Kidney glomerular epithelial cell (primary cell): ENCODE measurements at places on chromosomes 7 and 10.

- DNase-seq: no peak
These were observed 115.4 kb downstream of the MLLT10 start for GRCh38 chr10:21649454-21649872.

GRCh38 chr10:91411621-91412020 is 1.5 kb downstream of the HECTD2 start:
- DNase-seq: no peak

- DNase-seq: no peak
These were observed 153.6 kb downstream of the ARHGAP21 start for GRCh38 chr10:24569828-24570657.

- DNase-seq: no peak
These were observed 48.2 kb downstream of the EZH2 start for GRCh38 chr7:148835854-148836253.

- no peak for DNase-seq
These were observed 27.1 kb downstream of the MDH2 start for GRCh38 chr7:76074972-76075370.

DNA sequence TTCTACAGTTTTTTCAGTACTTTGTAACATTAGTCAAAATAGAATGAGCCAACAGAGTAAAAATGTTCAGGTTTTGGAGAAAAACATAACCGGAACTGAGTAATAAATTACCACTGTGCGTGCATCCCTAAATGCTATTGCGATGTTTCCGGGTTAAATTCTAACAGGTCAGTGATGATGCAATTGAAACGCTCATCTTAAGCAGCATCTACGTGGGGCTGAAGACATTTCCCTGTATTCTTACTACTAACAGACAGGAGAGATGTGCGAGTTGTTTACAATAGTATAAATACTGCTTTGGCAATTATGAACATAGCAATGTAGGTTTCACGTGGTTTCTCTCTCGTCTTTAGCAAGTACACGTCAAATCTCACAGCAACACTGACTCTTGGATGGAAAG is 149.4 kb downstream of the USP6NL start:
- no peak for DNase-seq

DNA sequence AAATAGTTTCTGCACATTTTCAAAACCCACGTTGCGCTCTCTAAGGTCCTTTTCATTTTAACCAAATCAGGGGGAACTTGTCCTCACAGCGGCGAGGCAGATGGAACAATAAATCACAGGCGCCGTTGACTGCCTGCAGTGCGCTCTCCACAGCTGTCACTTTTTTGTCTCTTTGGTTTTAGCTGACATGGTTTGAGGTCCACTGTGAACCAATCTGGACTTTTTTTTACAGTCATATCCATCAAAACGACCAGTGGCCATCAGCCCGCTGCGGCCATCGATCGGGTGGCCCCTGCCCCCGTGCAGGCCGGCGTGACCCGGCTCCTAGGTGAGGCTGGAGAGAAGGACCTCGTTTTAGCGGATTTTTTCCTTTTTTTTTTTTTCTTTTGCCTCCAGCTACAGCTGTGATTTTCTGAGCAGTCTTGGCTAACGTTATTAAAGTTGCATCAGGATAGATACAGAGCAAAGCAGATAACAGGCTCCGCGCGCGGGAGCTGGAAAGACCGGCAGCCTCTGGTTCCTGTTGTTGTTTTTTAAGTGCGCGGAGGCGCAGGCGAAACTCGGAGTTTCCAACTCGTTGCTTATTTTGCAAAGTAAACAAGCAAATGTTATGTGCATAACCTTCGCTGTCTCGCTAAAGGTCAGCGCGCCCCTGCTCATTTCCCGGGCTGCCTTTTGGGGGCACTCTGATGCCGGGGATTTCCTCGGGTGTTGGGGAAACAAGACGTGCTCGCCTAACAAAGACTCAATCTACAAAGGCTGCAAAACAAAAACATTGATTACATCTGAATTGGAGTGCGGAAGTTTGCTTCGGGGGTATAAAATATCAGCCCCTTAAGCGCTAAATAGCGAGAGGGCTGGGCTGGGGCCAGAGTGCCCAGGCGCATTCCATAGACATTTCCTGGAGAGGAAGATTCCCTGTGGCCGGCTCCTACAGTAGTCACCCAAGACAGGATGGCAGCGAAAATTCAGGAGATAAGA is 414.8 kb upstream of the MKI67 start:
- DNase-seq: no peak

- DNase-seq: no peak
These were observed 41.7 kb upstream of the DUSP5 start for GRCh38 chr10:110456046-110456445.

- DNase-seq: no peak
These were observed 30.6 kb downstream of the AVL9 start for GRCh38 chr7:32525839-32526238.

- peak; percentile 71 for DNase-seq
These were observed 162.9 kb downstream of the ZNF33B start for GRCh38 chr10:42475168-42476098.

GRCh38 chr7:112481833-112482670 is 1.3 kb downstream of the LSMEM1 start:
- peak; percentile 54 for DNase-seq

DNA sequence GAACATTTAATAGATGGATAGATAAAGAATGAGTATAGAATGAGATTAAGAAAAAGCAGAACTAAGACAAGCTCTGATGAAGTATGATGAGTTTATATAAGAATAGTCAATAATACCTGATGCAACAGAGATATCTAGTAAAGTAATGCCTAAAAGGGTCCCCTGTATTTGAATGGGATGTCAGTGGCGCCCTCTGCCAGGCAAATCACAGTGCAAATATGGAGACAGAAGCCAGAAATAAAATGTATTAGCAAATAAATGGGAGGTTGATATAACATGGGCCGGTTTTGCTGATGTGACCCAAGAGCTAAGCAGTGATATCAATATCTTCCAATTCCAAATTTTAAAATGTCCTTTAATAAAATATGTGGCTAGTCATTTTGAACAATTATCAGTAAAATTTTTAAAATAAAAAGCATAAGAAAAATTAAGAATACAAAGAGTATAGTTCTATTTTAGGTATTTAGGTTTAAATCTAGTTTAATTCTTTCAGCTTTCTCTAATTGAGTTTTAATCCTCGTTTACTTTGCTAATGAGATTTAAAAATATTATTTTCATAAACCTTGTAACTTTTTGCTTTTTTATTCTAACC is 62.6 kb downstream of the ADK start:
- DNase-seq: no peak

- DNase-seq: peak; percentile 45
These were observed 33.2 kb downstream of the GNAT3 start for GRCh38 chr7:80478683-80479082.

DNA sequence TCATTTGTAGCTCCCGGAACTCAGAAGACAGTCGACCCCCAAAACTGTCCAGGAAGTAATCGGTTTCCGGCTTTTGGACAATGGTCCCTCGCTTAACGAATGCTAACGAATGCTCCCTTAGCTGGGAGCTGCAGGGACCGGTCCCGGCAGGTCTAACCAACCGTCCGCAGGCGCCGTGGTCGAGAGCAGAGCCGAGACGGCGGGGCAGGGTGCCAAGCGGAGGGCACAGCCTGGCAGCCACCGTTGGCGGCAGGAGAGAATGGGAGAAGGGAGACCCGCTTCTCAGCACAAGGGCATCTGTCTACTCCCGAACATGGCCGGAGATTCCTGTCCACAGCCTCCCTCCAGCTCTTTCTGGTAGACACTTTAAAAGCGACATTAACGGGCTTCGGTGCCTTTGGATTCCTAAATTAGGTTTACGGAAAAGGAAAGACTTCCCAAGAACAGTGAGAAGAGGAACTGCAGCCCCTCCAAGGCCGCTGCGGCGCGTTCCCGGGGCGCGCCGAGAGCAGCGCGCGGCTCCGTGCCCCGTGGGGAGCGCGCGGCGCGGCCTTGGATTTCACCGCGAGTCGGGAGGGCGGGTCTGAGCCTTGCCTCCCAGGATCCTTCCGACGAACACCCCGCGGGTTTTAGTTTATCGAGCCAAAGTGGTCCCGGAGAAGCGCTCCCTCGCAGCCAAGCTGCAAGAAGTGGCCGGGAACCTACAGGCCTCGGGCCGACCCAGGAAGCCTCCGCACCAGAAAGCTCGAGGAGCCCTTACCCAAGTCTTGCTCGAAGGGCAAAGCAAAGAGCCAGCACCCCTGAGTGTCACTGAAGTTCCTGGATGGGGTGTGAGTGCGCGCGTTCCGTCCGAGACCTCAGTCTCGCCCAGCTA is 3.6 kb upstream of the TBX20 start:
- no peak for DNase-seq

GRCh38 chr7:367351-367901 is 77.5 kb downstream of the FOXL3 start:
- DNase-seq: no peak

GRCh38 chr7:29839302-29839701 is 33.0 kb downstream of the WIPF3 start:
- no peak for DNase-seq

- peak; percentile 64 for DNase-seq
These were observed 37.1 kb downstream of the STARD3NL start for GRCh38 chr7:38215115-38215514.

DNA sequence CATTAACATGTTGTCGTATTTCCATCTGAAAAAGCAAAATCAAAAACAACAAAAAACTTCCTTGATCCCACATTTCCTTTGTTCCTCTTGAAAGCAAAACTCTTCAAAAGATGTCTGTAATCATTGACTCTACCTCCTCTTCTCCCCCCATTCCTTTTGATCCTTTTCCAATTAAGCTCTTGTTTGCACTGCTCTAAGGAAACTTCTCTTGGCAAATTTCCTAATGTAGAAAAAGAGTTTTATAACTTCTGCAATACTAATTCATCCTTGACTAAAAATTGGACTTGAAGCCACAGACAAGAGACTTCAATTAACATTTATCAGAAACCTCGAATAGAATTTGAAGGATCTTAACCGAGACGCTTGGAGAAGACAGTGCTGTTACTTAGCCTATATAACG is 317.1 kb upstream of the SEMA3C start:
- no peak for DNase-seq

DNA sequence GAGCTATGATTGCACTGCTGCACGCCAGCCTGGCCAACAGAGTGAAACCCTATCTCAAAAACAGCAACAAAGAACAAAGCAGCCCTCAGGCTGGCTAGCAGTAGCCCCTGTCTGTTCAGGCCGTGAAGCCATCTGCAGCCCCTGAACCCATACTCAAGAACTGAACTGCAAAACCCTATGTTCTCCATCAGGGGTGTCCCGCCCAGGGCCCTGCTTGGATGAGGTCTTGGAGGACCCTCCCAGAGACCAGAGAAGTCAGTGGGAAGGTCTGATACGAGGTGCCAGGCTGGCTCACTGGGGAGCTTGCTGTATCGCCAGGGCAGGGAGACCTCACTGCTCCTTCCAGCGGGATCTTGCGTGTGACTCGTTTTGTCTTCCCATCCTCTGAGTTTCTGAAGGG is 39.3 kb downstream of the RBM17 start:
- DNase-seq: no peak
